GDM1 (cell line): ENCODE measurements at places on chromosomes 7 and 10.
A peak's percentile ranks its signal among the peaks of the same experiment; 100 is the strongest.

DNA sequence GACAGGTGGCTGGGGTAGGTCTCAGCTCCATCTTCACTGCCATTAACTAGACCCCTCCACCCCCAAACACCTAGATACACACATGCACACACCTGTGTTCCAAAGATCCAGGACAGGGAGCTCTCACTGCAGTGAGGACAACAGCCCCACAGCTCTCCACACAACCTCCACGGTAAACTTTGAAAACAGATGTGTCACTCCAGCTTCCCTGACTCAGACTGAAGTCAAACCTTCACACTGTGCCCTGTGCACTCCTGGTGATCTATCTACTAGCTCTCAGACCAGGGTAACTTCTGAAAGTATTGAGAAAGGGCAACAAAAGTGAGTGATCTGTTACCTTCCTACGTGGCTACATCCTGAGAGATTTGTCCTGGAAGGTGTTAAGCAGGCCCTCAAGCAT is 519.8 kb downstream of the XPNPEP1 start:
- DNase-seq = no peak

DNA sequence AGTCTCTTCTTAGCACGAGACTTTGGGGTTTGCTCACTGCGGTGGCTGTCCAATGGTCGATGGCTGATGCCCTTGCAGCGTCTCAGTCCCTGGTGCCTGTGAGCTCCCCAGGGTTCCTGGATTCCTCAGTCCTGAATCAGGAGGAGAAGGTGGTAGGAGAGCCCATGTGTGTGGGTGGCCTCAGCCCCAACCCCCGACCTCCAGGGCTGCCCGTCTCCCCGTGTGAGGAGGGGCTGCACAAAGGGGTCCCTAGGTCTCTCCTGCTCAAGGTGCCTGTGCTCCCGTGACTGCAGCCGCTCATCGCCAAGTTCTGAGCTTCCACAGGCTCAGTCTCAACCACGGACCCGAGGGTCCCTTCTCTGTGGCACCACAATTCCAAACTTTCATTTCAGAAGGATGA is 142.9 kb downstream of the VIPR2 start:
- DNase-seq = no peak

DNA sequence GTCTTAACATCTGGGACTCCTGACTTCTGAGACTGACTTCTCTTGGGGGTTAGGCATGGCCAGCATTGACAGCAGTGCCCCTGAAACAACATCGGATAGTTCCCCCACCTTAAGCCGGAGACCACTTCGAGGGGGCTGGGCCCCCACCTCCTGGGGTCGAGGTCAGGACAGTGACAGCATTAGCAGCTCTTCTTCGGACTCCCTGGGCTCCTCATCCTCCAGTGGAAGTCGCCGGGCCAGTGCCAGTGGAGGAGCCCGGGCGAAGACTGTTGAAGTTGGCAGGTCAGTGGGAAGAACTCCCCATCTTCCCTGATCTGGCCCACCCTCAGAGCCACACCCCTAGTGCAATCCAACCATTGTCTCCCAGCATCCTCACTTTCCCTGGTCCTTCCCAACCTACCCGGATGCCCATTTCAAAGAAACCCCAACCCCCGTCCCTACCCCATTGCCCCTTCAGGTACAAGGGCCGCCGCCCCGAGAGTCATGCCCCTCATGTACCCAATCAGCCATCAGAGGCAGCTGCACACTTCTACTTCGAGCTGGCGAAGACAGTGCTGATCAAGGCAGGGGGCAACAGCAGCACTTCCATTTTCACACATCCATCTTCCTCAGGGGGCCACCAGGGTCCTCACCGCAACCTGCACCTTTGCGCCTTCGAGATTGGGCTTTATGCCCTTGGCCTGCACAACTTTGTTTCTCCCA is 12.1 kb downstream of the ZSWIM8 start:
- DNase-seq = no peak

DNA sequence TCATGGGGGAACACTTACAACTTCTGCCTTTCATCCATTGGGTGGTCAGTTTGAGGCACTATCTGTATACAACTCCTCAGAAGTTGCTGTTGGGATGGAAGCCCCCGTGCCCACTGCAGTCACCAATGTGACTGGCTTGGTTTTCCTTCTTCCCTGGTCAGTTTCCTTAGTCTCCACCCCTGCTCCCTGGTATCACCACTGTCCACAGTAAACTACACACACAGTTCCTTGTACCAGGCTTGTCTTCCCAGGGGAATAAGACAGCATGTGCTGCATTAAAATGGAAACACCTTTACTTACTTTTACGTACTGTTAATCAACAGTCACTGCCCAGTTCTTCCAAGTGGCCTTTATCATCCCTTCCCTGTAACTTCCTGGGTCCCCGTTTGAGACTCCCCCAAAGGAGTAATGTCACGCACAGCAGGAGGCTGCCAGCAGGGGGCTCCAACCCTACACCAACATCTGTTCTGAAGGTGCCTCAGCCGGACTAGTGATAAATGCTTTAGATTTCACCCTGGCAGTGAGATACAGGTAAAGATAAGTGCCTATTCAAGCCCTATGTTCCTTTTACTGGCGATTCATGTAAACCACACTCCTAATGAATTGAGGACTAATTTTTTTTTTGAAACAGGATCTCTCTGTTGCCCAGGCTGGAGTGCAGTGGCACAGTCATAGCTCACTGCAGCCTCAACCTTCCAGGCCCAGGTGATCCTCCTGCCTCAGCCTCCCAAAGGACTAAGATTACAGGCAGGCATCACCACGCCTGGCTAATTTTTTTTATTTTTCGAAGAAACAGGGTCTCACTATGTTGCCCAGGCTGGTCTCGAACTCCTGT is 45.3 kb upstream of the PIK3AP1 start:
- DNase-seq = peak; percentile 32

- peak; percentile 35 for DNase-seq
Observed at GRCh38 chr10:109978481-109978880, 29.3 kb upstream of the ADD3 start.

DNA sequence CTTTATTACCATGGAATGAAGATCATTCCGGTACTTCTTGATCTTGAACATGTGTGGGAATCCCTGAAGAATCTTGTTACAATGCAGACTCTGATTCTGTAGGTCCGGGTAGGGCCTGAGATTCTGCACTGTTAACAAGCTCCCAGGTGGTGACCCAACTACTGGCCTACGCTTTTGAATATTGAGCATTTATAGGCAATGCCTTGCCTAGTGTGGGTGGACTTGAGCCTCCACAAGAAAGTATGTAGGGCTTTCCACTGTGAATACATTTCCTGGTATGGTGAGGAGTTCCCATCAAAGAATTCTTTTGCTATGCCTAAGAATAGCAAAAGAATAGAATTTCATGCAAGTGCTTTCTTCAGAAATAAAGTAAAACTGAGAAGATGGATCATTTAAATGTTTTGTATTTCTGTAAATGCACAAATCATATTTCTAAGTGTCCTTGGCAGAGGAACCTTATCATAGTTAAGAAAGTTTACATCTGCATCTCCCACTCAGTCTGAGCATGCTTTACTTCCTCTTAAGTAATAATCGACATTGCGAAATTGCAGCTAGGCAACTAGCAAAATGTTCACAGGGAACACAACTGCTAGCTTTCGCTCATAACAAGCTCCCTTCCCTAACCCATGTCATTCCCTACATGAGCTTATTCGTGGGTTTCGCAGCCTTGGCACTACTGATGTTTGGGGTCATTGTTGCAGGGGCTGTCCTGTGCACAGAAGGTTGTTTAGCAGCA is 71.4 kb downstream of the AHR start:
- peak; percentile 51 for DNase-seq

DNA sequence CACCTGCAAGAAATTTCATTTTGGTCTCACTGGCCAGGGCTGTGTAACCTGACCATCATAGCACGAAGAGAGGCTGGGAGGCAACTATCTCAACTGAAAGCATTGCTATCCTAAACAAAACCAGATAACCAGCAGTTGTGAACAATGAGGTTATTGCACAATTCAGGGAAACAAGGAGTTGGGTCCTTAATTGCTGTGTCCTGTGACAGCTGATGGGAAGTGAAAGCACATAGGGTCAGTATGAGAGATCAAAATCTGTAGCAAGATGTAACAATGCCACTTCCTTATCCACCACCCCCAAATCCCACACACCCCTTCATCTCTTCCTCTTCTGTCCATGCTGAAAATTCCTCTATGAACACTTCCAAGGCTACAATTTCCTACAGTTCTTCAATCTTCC is 80.2 kb downstream of the HTR7 start:
- no peak for DNase-seq

- DNase-seq = no peak
Observed at GRCh38 chr7:74503943-74504342, 50.2 kb downstream of the GTF2IRD1 start.

DNA sequence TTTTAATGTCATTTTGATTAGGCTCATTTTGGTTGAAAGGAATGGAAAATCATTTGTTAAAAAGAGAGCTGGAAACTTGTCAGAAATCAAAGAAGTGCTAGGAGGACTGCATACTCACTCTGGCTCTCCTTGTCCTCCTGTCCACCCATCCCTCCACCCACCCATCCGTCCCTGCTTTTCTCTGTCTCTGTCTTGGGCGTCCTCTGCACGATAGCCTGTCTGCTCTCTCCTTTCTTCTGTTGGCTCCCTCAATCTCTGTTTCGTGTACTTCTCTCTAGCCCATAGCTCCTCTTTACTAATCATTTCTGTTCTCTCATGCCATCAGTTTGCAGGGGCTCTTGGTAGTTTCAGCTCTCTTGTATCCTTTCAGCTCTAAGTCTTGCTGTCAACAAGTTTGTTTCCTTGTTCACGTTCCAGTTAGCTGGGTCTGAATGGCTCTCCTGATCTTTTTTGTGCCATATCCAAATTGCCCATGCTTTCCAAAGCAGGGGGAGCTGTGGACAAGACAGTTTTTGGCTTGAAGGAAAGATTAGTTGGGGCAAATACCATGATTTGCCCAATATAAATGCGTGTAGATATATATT is 75.6 kb downstream of the KAT6B start:
- no peak for DNase-seq

GRCh38 chr10:97101166-97101940 is 84.4 kb downstream of the SLIT1 start:
- DNase-seq = no peak

DNA sequence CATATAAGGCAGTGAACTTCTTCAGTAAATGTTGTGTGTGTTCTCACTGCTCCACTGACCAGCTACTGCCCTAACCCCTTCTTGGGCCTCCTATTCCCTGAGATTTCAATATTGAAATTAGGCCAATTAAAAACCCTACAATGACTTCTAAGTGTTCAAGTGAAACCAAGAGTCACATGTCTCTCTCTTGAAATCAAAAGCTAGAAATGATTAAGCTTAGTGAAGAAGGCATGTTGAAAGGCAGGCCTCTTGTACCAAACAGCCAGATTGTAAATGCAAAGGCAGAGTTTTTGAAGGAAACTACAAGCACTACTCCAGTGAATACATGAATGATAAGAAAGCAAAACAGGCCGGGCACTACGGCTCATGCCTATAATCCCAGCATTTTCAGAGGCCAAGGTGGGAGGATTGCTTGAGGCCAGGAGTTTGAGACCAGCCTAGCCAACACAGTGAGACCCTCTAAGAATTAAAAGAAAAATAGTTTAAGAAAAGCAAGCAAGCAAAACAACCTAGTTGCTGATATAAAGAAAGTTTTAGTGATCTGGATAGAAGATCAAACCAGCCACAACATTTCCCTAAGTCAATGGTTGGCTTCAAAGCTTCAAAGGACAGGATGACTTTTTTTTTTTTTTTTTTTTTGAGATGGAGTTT is 22.3 kb downstream of the BRAF start:
- DNase-seq = no peak

GRCh38 chr10:127400216-127400615 is 148.9 kb upstream of the NPS start:
- no peak for DNase-seq

DNA sequence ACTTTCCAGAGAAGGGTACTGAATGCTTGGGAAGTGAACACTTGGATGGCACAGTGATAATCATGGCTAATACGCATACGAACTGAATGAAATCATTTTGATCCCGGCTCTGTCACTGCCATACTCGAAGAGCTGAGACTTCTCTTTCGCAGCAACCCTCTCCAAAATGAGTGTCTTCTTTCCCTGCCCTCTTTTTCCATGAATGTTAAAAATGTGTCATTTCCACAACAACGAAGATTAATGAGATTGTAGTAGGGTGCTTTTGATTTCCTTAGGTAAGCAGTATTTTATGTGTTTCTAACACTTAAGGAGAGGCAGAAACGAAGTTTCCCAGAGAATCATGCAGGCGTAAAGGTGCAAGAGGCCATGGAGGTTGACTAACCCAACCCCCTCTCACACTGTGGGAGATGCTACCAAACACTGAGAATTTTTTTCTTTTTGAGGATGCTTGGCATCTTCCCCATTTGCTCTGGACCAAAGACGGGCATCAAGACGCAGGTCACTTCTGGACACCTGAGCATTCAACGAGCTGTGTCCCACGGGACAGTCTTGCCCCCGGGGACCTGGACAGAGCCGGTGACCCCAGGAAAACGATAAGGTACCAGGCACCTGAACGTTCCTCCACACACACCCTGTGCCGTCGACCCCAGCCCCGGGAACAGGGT is 823 bp downstream of the COPG2 start:
- no peak for DNase-seq

DNA sequence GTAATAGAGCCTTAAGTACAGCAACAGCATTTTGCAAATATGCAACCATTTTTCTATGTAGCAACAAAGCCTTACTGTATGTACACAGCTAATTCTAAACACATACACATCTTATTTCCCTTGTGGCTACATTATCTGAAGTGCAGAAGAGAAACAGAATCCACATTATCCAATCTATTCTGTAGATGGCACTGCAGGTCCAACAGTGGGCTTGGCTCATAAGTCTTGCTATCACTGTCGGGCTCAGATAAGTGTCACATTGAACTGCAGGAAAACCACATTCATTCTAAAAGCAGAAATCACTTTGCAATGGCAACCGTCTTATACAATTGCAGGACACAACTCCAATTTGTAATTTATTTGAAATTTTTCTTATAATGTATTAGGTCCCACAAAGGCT is 109.8 kb upstream of the NOBOX start:
- peak; percentile 39 for DNase-seq

- no peak for DNase-seq
Observed at GRCh38 chr10:100827819-100828737, 82.7 kb downstream of the PAX2 start.

DNA sequence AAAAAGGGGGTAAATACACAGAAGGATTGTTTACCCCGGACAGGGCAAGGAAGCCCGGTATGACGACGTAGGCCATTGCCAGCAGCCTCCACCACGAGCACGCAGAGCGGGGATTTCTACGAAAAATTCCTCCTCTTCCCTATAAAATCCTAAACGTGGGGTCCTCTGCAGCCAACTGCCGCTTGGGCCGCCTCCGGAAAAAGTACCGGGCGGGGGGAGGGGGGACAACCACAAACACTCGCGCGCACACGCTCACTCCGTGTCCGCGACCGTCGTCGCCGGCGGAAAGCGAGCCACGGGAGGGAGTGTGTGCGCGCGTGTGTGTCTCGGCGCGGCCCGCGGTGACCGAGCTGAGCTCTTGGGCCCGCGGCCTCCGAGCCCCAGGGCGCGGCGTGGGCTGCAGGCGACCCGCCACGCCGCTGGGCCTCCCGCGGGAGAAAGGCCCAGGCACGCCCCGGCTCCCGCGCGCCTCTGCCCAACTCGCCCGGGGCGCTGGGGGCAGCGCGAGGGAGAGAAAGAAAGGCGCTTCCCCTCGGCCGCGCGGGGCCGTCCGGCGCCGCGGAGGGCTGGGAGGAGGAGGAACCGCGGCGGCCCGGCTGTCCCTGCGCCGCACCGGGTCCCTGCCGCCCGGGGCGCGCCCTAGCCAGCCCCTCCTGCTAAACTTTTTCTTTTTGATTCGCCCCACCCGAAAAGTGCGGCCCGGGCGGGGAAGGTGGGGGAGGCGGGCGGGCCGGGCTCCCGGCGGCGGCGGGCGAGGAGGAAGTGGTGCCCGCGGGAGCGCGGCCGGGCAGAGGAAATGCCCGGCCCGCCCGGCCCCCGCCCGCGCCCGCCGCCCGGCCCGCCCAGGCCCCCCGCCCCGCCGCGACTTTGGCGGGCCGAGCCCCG is 1.5 kb downstream of the CTBP2 start:
- peak; percentile 56 for DNase-seq
